HCT116 (cell line): ENCODE measurements at places on chromosomes 2 and 18. TPM values are rescaled to one million over a fixed set of nuclear protein-coding genes. Genes with fewer than 3 reads are reported as not detected.

GRCh38 chr18:32549248-32550110 is 78.8 kb upstream of the GAREM1 start:
- no peak overlapping the region for H3K27ac ChIP-seq
- no peaks in the 10 kb centered on the region; the same call in 1 of the 2 replicates for H3K4me1 ChIP-seq
- peak; percentile 50 for DNase-seq
- H3K27me3 ChIP-seq, result no peaks in the 10 kb centered on the region
- H3K4me3 ChIP-seq, result no peak overlapping the region

DNA sequence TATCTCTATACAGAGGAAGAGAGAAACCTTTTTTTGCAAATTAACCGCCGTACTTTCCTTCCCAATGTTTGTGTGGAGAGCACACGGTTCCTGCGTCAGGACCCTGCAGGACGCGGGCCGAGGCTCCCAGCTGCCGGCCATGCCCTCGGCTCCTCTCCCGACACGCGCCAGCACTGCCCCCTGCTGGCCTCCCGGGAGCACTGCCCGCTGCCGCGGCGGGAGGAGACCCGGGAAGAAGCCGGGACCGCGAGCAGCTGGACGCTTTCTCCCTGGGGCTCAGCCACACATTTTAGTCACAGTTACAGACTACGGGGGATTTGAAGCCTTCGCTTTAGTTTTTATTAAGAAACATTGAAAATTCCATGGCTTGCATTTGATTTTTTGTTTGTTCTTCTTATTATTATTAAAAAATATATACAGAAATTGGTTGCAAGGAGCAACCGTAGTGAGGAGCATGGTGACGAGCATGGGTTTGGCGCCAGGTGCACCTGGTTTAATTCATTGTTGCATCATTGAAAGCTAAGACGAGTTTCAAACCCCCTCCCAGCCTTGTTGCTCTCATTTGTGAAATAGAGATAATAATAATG is 401.2 kb downstream of the GALR1 start:
- DNase-seq, result no peak
- no peaks in the 10 kb centered on the region for H3K27me3 ChIP-seq
- H3K27ac ChIP-seq, result no peak overlapping the region
- no peaks in the 10 kb centered on the region for H3K4me1 ChIP-seq

- DNase-seq, result no peak
- peaks cover 7% of the 10 kb centered on the region; the same call in 1 of the 2 replicates for H3K4me1 ChIP-seq
- H3K4me3 ChIP-seq, result peak overlapping the region; percentile 83
- H3K27me3 ChIP-seq, result no peaks in the 10 kb centered on the region
Observed at GRCh38 chr2:197500503-197501131, 438 bp downstream of the HSPE1 start.

- no peak overlapping the region for H3K4me3 ChIP-seq
- no peaks in the 10 kb centered on the region for H3K36me3 ChIP-seq
Observed at GRCh38 chr2:123696799-123697410, 328.2 kb upstream of the CNTNAP5 start.

GRCh38 chr18:46290440-46291020 is 186.3 kb downstream of the HAUS1 start:
- H3K4me3 ChIP-seq, result no peak overlapping the region
- no peaks in the 10 kb centered on the region for H3K27me3 ChIP-seq
- DNase-seq, result no peak
- H3K27ac ChIP-seq, result no peak overlapping the region
- H3K4me1 ChIP-seq, result no peaks in the 10 kb centered on the region

- no peak for DNase-seq
- no peak overlapping the region for H3K4me3 ChIP-seq
- no peak overlapping the region for H3K27ac ChIP-seq
- H3K27me3 ChIP-seq, result no peaks in the 10 kb centered on the region
- no peaks in the 10 kb centered on the region for H3K4me1 ChIP-seq
Observed at GRCh38 chr2:182330451-182331305, 96.2 kb downstream of the PDE1A start.

DNA sequence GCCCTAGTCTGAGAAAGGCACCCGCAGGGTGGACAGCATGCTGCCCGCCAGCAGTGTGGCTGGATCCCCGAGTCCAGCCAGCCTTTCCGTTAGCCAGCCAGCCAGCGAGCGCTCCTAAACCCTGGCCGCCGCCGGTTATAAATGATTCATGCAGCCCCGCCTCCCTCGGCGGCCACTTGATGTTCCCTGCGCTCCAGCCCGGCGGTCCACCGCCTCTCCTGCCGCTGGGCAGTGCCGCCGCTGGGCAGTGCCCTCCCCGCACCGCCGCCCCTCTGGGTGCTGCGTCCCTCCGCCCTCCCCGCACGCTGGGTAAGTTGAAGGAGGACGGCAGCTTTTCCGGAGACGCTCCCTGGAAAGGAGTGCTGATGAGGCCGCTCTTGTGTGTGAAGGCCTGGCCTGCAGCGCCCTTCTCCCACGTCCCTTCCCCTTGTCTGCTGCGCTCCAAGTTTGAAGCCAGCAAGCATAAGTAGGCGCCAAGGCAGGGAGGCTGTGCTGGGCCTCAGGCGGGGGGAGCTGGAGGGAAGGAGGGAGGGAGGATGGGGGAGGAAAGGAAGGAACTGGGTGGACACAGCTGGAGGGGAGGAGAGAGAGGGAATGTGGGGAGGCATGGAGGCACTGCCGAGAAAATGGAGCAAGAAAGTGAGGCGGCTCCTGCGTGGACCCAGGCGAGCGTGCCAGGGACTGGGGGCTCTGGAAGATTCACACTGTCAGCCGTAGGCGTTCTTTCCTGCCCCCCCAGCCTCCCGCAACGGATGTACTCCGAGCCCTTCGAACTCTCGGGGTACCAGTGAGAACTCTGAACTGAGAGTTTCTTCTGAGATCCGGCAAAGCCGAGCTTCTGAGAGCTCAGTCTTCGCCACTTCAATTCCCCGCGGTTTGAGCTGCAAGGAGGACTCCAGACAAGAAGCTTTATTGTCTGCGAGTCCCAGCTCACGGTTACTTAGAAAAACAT is 131.9 kb downstream of the GLI2 start:
- H3K4me3 ChIP-seq, result no peak overlapping the region
- peaks cover 14% of the 10 kb centered on the region for H3K4me1 ChIP-seq
- H3K36me3 ChIP-seq, result no peaks in the 10 kb centered on the region
- DNase-seq, result no peak
- no peaks in the 10 kb centered on the region; the same call in 1 of the 2 replicates for H3K27me3 ChIP-seq
- H3K27ac ChIP-seq, result no peak overlapping the region

DNA sequence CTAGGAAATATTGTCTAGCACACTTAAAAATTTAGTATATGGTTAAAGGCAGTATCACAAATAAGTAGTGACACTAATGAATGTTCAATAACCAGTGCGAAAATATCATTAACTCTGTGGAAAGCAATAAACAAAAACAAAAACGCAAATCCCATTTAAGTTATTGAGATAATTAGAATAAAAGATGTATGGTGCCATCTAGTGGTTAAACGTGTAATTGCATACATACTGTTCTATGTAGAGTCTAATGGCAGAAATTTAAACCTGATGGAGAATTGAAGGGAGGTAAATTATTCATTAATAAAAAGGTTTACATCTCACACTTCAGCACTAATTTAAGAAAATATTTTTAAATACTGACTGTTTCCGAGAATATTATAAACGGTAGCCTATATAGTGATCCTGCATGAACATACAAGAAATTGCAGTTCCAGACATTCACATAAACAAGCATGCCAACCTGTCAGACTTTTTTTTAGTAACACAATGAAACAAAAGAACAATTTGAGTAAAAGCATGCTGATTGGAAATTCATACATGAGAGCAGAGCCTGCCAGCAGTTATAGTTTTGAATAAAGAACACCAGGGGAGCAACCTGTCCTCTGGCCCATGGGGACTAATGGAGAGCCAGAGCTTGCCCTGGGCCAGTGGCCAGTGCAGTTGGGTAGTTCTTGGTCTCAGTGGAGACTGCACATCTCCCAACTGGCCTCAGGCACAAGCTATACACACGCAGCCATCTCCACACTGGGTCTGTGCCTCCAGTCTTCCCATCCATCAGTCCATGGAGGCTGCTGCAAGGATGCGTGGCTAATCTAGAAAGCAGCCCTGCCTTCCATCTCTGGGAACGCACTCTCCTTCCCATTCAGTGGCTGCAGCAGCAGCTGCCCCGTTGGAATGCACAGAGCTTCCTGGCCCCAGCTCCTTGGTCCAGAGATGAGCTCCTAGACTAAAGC is 28.0 kb downstream of the GCG start:
- DNase-seq, result peak; percentile 61
- H3K4me3 ChIP-seq, result no peak overlapping the region
- no peaks in the 10 kb centered on the region for H3K4me1 ChIP-seq

DNA sequence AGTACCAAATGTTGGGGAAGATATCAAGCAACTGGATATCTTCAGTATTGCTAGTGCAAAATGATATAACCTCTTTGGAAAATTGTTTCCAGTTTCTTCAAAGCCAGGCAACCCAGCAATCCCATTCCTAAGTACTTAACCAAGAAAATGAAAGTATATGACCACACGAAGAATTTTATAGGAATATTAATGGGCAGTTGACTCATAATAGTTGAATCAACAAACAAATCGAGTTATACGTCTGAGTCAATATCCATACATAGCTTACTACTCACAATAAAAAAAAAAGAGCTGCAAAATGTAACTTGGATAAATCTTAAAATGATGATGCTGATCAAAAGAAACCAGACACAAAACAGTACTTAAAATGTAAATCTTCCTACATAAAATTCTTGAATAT is 810.4 kb downstream of the METTL4 start:
- no peaks in the 10 kb centered on the region for H3K27me3 ChIP-seq
- DNase-seq, result no peak
- no peaks in the 10 kb centered on the region for H3K36me3 ChIP-seq
- no peak overlapping the region for H3K27ac ChIP-seq
- no peak overlapping the region for H3K4me3 ChIP-seq

Gene B3GNT7
- 6.1 TPM for total RNA-seq

Gene NT5DC4
- 0.22 TPM for total RNA-seq
